Foreskin melanocyte (primary cell): ENCODE measurements at places on chromosomes 2 and 18.

GRCh38 chr2:479031-479430 lies 191.1 kb upstream of the ALKAL2 start:
- DNase-seq = no peak

DNA sequence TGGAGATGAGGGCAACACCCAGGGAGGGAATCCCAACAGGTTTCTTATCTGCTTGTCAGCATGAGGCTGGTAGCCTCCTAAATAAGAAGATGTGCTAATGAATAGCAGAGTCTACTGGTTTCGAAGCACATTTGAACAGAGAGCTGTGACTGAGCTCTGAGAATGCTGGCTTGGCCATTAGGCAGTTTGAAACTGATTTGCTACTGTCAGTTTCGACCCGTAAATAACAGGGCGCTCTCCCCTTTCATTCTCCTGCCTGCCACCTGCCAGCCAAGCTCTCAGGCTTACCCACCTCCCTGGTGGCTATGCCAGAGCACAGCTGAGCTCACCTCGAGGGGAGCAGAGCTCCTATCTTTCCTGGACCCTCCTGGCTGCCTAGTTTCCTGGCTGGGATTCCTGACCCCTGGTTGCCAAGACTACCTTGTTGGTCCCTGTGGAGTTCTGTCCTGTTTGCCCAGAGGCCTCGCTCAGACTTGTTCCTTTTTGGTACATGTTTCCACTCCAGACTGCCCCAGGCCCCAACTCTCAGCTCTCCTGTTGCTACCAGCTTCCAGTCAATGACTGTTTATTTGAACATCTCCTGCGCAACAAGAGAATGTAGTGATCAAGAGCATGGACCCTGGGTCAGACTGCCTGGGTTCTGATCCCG lies 102.3 kb upstream of the ALPP start:
- DNase-seq = no peak

DNA sequence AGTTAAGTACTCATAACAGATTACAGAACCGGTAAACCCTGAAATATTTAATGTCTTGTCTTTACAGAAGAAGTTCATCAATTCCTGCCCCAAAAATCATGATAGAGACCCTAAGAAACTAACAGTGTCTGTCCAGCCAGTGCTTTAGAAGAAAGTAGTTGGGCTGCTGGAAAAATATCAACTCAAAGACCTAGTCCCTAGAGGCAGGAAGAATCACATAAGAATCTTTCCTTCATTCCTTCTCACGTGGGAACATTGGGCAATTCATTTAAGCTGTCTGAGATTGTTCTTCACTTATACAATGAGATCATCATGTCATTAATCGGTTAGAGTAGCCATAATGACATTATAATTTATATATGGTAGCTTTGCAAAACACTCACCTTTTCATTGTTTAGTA lies 156.4 kb downstream of the CCBE1 start:
- DNase-seq = no peak

- DNase-seq = no peak
Measured at GRCh38 chr2:178450524-178450773, 526 bp downstream of the PRKRA start.

GRCh38 chr2:235468978-235469655 lies 24.7 kb upstream of the AGAP1 start:
- peak; percentile 89 for DNase-seq

- DNase-seq = no peak
Measured at GRCh38 chr18:9319333-9319732, 15.2 kb upstream of the TWSG1 start.

GRCh38 chr2:229712136-229712535 lies 2.2 kb downstream of the DNER start:
- no peak for DNase-seq

- DNase-seq = no peak
Measured at GRCh38 chr2:154193246-154193645, 321.5 kb downstream of the GALNT13 start.

- DNase-seq = no peak
Measured at GRCh38 chr2:28425464-28425835, 32.8 kb downstream of the FOSL2 start.

DNA sequence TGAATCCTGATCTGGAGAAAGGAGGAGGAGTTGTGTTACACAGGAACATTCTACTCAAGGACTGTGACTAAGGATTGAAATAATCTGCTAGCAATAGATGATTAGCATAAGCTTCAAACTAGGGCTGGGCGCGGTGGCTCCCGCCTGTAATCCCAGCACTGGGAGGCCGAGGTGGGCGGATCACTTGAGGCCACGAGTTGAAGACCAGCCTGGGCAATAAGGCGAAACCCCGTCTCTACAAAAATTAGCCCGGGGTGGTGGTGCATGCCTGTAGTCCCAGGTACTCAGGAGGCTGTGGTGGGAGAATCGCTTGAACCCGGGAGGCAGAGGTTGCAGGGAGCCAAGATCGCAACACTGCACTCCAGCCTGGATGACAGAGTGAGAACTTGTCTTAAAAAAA lies 1.5 kb downstream of the TRMT61B start:
- DNase-seq = no peak
